ENCODE measurements at places on chromosomes 16 and 17. TPM values are rescaled to one million over a fixed set of nuclear protein-coding genes. Genes with fewer than 3 reads are reported as not detected.
A peak's percentile ranks its signal among the peaks of the same experiment; 100 is the strongest.

The ACE gene
- 6.7 TPM for total RNA-seq

DNA sequence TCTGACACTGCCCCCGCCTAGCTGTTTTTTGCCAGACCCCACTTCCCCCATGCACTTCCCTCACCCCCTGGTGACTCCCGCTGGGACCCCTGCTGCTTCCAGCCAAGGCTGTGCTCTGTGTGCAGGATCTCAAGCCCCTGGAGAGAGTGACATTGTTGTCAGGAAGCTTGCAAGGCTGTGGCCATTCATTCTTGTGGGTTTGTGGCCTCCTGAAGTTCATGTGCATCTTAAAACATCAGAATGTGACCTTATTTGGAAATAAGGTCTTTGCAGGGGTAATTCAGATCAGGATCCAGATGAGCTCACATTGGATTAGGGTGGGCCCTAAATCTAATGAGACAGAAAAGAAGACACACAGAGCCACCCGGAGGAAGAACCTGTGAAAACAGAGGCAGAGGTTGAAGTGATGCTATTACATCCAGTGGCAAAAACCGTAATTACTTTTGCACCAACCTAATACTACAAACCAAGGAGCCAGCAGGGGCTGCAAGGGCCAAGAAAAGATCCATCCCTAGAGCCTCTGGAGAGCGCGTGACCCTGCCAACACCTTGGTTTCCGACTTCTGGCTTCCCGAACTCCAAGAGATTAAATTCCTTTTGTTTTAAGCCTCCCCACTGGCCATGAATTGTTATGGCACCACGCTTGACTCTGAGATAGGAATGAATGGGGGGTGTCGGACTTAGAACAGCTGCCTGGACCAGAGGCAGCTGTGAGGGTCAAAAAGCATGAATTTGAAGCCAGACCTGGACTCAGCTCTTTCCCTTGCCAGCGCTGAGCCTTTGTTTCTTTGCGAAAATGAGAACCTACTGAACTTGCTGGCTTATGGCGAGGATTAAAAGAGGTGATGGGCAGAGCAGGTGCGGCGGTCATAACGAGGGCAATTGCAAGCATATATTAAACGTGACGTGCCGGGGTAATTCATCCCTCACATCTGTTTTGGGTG, 75.5 kb downstream of the BMERB1 start:
- no peak for DNase-seq

DNA sequence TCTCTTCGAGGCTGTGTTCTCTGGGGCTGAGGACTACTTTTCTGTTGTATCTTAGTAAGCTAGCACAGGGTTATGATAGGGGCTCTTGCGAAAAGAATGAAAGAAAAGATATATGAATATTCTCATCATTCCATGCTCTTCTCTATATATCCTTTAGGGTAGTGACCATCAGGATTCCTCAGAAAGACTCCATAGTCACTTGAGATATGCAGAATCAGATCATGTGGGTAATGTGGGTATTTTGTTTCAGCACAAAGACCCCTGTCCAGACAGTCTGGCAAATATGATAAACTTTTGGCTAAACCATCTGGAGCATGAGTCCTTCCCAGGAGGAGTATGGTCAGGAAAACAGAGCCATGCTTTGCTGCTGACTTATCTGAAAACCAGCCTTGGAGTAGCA, 21.5 kb downstream of the CRYM start:
- DNase-seq, result no peak

- DNase-seq, result no peak
Observed at GRCh38 chr17:76428511-76428910, 24.4 kb downstream of the UBE2O start.

The KCNJ2 gene
- not detected for total RNA-seq

- no peak for DNase-seq
Observed at GRCh38 chr17:6477831-6478383, 33.7 kb downstream of the PIMREG start.

The SLC12A3 gene
- 0.14 TPM for total RNA-seq

DNA sequence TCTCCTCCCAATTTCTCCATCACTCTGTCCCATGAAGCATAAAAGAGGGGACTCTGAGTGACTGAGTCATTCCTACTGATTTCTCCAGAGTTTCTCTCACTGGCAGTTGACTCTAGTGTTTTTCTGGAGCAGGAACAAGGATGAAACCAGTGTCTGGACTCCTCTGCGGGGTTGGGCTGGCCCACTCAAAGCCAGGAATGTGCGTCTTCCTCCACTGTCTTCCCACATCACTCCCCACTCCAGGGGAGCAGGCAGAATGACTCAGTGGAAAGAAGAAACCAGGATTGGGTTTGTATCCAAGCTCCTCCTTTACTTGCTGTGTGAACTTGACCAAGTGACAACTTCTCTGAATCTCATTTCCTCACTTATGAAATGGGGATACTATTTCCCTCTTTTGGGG, 497.5 kb upstream of the SALL1 start:
- DNase-seq, result no peak

DNA sequence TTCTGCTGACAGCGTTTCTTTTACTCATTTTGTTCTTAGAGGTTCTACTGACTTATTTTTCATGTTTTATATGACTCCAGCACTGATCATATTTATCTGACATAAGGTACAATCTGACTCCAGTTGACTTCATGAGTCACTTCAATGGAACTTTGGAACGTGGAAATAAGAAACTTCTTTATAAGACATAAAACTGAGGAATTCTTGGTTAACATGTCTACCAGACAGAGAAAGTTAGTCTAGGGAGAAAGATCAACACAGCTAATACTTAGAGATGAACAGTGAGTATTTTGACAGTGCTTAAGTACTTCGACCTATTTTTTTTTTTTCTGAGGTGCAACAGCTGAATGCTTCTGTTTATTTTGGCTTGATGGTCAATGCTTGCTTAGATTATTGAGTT, 679.5 kb downstream of the KCNJ2 start:
- no peak for DNase-seq

DNA sequence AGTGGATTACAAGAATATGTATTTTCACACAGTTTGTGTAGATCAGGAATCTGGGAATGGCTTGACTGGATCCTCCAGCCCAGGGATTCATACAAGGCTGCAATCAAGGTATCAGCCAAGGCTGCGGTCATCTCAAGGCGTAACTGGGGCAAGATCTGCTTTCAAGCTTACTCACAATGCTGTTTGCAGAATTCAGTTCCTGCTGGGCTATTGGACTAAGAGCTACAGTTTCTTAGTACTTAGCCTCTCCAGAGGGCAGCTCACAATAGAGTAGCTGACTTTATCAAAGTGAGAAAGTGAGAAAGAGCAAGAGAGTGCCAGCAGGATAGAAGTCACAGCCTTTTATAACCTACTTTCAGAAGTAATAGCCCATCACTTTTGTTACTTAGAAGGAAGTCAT, 211.0 kb downstream of the MAP2K6 start:
- peak; percentile 40 for DNase-seq

DNA sequence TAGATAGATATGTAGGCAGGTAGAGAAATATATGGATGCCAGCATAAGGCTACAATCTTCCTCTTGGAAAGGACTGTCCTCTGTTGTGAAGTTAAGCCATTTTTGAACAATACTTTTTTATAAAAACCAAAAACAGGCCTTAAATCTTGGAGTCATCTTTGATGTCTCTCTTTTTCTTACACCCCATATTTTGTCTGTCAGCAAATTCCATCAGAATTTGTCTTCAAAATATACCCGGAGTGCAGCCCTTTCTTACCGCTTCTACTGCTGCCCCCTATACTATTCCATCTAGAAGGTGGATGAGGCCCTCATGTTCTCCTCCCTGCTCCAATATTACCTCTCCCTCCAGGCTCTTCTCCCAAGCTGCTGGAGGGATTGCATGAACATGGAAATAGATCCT, 326.5 kb downstream of the HAPSTR1 start:
- DNase-seq, result no peak

GRCh38 chr17:66373944-66374817, 71.8 kb downstream of the PRKCA start:
- no peak for DNase-seq

DNA sequence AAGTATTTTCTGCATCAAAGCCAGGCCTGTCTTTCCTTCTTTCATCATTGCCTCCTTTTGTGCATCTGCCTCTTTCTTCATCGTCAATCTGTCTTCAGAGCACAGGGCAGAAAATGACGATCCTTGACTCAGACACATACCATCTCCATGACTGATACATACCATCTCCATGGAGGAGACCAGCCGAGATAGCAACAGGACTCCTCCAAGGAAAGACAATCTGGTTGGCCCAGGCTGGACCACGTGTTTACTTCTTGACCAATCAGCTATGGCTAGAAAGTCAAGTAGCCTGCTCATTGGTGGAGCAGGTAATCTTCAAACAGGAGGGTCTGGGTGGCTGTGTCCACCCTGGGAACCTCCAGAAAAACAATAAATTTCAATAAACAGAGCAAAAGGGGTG, 164.6 kb downstream of the CPPED1 start:
- DNase-seq, result peak; percentile 41

- DNase-seq, result no peak
Observed at GRCh38 chr17:74943808-74944522, 8.3 kb downstream of the OTOP3 start.

DNA sequence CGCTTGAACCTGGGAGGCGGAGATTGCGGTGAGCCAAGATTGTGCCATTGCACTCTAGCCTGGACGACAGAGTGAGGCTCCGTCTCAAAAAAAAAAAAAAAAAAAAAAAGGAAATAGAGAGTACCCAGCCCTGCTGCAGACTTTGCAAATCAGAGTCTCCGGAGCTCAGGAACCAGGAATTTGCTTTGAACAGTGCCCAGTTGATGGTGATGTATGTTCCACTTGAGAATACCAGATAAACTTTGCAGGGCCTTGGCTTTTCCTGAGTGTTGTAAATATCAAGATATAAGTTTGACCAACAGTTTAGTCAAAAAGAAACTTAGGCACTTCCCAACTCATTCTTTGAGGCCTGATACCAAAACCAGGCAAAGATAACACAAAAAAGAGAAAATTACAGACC, 30.6 kb upstream of the MAP3K14 start:
- no peak for DNase-seq

DNA sequence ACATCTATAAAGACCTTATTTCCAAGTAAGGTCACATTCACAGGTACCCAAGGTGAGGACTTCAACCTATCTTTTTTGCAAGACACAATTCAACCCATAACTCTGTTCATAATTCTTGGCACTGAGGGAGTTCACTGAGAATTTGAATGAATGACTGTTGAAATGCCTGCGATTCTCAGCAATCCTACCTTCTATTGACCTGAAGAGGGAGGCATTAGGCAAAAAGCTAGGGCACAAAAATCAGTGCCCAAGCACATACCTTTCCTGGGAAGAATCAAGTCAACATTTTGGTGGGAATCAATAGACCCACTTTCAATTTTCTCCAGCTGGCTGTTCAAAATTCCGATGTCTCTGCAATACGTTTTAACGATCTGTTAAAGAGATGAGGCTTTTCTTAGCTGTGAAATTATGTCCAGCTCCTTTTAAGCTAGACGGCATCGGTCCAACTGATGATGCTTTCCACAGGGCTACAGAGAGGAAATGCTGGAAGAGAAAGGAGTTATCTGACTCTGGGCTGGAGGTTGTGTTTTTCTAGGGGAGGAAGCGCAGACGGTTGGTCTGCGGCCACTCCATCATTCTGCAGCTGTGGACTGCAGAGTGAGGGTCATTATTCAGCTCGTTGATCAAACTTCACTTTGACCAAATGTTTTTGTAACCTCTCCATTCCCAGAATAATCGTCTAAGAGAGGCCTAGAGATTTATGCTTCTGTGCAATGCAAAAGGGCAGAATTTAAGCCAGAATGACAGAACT, 25.2 kb downstream of the BCO1 start:
- no peak for DNase-seq

DNA sequence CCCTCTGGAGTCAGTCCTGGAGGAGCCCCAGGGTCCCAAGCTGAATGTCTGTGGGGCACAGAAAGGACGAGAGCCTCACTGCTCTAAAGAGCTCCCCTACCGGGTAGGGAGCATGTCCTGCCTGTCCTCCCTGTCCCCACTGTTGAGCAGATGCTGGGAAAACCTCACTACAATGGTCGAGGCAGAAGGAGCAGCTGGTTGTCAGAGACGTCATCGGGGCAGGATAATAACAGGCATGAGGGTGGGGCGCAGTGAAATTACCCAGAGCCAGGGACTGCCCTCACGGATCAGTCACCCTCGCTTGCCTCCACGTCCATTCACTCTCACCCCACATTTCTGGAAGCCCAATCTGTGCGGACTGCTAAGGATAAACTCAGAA, 538 bp downstream of the TM4SF5 start:
- no peak for DNase-seq

The CNGB1 gene
- total RNA-seq, result not detected

The APOH gene
- total RNA-seq, result not detected

DNA sequence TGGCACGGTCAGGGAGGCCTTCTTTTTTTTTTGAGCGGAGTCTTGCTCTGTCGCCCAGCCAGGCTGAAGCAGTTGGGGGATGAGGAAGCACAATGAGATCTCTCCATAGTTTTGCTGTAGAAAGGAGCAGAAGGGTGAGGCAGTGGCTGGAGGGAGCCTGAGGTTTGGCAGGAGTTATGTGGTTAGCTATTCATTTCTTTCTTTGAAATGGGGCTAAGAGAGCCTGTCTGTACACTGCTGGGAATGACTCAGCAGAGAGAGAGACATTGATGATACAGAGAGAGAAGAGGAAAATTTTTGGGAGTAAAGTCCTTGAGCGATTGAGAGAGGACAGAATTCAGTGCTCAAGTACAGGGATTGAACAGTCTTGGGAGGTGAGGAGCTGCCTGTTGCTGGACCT, 22.1 kb downstream of the NOS2 start:
- no peak for DNase-seq

DNA sequence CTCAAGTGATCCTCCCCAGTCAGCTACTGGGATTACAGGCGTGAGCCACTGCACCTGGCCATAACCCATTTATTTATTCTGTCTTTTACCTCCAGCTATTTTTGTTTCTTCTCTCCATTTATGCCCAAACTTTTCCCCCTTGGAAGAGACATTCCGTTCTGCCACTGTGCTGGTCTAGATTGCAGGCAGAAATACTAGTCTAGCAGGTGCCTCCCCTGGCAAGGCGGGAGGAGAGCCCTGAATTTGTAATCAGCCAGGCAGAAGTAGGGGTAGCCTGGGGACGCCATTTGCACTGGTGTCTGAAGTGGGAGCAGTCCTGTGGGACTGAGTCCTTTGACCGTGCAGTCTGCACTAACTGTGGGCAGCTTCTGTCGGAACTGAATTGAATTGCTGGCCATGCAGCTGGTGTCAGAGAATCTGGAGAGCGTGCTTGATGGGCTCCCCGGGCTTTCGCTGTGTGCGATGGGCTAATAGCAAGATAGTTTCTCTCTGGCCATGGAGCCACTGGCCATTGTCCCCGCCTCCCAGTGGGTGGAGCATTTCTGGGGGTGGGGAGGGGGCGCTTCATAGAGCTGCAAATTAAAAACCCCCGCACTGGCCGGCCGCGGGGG, 31.5 kb upstream of the LITAF start:
- no peak for DNase-seq

- DNase-seq, result no peak
Observed at GRCh38 chr17:35808240-35808961, 883 bp upstream of the TAF15 start.
